Astrocyte (in vitro differentiated cells and primary cell): ENCODE measurements at places on chromosomes 11 and 22.

DNA sequence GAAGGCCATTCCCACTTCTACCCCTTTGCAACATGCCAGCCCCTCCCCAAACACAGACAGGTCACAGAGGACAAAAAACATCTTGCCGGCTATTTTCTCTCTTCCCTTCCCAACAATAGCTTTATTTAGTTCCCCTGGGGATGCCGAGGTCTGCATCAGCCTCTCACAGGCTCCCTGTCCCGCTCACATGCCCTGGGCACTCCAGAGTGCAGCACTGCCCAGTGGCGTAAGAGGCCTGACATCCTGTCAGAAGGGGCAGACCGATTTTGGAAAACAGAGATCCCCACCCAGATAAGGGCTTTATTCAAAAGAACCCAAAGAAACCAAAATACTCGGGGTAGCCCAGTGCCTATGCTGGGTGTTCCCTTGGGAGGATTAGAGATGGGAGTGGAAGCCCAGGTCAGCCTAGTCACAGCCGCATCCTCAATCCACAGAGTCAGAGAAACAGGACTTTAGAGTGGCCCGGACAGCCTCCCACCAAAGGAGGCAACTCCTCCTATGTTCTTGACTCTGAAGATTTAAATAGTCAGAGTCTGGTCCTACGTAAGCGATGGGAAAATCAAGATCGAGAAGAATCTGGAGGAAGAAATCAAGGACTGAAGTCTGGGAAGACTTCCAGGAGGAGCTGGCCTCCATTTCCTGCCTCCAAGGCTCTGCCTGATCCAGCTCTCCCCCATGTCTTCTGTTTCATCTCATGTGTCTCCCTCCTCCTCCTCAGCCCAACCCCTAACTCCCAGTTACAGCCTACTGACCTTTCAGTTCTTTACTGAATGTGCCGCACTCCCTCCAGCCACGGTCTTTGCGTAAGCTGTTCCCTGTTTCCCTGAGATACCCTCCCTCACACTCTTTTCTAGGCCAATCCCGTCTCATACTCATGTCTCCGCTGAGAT, 129.3 kb downstream of the FBXO7 start:
- no peaks in the 10 kb centered on the region for H3K4me1 ChIP-seq
- H3K27me3 ChIP-seq: no peaks in the 10 kb centered on the region
- H3K27ac ChIP-seq: no peak overlapping the region
- no peak overlapping the region for H3K4me3 ChIP-seq
- no peaks in the 10 kb centered on the region for H3K36me3 ChIP-seq

DNA sequence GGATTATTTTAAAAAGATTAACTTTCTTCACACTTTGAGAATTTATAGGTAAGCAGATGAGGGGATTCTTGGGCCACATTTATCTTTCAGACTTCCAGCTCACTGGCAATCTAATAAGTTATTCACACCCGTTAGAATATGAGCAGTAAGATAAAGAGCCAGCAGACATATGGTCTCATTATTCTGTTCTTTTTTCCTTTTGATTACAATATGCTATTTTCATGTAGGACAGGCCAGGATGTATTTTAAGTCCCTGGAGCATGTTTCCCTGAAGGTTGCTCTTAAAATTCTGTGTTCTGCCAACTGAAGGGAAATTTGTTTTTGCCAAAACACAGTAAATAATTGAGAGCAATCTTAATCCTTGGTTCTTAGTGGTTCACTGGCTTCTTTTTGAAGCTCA, 22.2 kb downstream of the PDHX start:
- no peak for DNase-seq
- H3K36me3 ChIP-seq: no peaks in the 10 kb centered on the region
- no peaks in the 10 kb centered on the region for H3K27me3 ChIP-seq
- H3K4me1 ChIP-seq: no peaks in the 10 kb centered on the region
- H3K27ac ChIP-seq: no peak overlapping the region
- no peak overlapping the region for H3K4me3 ChIP-seq

GRCh38 chr11:134509381-134510232, 97.6 kb upstream of the B3GAT1 start:
- no peaks in the 10 kb centered on the region for H3K4me1 ChIP-seq
- no peak overlapping the region for H3K27ac ChIP-seq
- no peak for DNase-seq
- H3K4me3 ChIP-seq: no peak overlapping the region
- H3K27me3 ChIP-seq: no peaks in the 10 kb centered on the region

- H3K4me1 ChIP-seq: peaks cover 14% of the 10 kb centered on the region
- H3K4me3 ChIP-seq: no peak overlapping the region
- H3K27me3 ChIP-seq: no peaks in the 10 kb centered on the region
- no peaks in the 10 kb centered on the region for H3K36me3 ChIP-seq
- no peak overlapping the region for H3K27ac ChIP-seq
Measured at GRCh38 chr11:75334402-75334891, 17.0 kb downstream of the ARRB1 start.

GRCh38 chr11:83312430-83312829, 26.3 kb upstream of the CCDC90B start:
- H3K36me3 ChIP-seq: no peaks in the 10 kb centered on the region
- no peaks in the 10 kb centered on the region for H3K27me3 ChIP-seq
- H3K4me1 ChIP-seq: no peaks in the 10 kb centered on the region

DNA sequence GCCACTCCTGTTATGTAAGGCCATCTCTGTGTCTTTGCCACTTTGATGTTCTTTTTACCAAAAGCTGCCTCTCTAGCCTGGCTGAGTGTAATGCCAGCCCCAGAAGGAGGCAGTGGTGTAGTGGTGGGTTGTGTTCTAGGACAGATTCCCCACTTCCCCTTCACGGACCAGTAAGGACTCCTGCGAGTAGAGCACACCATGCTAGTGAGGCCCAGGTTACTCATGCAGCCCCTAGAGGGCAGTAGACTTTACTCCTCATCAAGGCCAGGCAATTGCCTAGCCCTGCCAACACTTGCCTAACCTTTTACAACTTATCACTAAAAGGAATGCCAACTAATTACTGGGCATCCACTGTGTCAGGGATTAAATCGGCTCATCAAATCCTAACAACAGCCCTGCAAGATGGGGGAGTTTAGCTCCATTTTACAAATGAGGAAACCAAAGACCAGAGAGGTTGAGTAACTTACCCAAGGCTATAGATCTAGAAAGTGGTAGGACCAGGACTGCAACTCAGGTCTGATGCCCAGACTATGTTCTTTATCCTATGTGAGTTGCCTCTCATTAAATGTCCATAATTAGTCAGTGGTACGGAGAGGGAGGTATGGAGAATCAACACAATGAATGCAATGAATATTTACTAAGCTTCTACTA, 75.3 kb downstream of the APIP start:
- no peaks in the 10 kb centered on the region for H3K4me1 ChIP-seq
- H3K36me3 ChIP-seq: no peaks in the 10 kb centered on the region
- H3K4me3 ChIP-seq: no peak overlapping the region
- DNase-seq: no peak
- no peaks in the 10 kb centered on the region for H3K27me3 ChIP-seq
- H3K27ac ChIP-seq: no peak overlapping the region

DNA sequence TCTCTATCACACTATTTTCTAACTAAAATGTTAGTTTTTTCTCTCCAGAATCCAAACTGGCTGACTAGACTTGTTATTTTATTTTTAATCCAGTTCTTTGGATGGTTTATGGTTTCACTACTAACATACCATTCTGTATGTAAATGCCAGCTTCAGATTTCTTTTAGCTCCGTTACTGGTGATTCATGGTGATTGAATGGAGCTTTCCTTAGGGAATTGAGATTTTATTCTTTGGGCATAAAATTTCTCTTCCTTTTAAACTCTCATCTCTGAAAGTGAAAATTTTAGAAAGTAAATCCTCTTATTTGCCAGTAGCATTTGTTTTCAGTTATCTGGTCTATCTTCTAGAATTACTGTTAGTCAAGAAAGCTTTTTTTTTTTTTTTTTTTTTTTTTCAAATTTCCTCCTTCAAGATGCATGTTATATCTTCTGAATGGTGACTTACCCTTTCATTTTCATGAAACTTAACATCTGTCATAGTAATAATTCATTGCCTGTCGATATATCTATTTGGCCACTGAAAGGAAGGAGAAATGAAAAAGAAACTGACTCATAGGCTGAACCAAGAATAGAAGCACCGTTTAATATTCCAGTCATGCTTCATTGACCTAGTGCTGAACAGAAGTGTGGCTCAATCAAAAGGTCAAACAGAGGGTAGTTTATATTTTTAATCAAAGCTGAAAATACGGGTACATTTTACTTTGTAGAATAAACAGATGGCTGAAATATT, 6.4 kb downstream of the ENDOD1 start:
- peak overlapping the region; percentile 32 for H3K4me3 ChIP-seq
- H3K4me1 ChIP-seq: peaks cover 30% of the 10 kb centered on the region
- H3K36me3 ChIP-seq: no peaks in the 10 kb centered on the region
- H3K27ac ChIP-seq: peak overlapping the region; percentile 68
- DNase-seq: peak; percentile 65
- H3K27me3 ChIP-seq: no peaks in the 10 kb centered on the region

DNA sequence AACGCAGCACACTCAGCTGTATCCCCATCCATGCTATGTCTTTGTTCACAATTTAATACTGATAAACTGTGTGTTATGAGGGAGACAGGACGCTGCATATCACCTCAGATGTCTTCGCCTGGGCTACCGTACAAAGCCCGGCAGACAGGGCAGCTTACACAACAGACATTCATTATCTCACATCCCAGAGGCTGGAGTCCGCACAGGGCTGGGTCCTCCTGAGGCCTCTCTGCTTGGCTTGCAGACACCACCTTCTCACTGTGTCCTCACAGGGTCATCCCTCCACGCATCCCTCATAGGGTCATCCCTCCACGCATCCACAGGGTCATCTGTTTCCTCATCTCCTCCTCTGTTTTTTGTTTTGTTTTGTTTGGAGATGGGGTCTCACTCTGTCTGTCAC, 61.2 kb downstream of the SHANK2 start:
- no peak overlapping the region for H3K4me3 ChIP-seq
- H3K36me3 ChIP-seq: no peaks in the 10 kb centered on the region
- H3K4me1 ChIP-seq: no peaks in the 10 kb centered on the region
- no peak overlapping the region for H3K27ac ChIP-seq
- no peak for DNase-seq

DNA sequence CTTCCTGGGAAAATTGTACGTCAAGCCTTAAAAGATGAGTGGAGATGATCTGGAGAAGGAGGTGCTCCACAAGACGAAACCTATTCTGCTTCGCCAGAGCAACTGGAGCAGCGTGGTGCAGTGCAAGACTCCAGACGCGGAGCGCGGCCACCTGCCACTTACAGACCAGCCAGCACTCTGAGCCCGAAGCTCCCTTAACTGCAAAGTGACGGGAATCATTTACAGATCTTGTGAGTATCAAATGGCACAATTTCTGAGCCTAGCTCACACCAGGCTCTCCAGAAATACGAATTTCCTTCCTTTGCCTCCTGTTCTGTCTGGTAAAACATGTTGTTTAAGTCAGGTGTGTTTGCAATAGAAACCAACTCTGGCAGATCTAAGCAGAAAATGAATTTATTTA, 369.3 kb downstream of the CADM1 start:
- H3K27me3 ChIP-seq: no peaks in the 10 kb centered on the region
- H3K4me3 ChIP-seq: no peak overlapping the region
- H3K36me3 ChIP-seq: no peaks in the 10 kb centered on the region
- DNase-seq: no peak

GRCh38 chr22:45166932-45167331, 3.2 kb downstream of the NUP50 start:
- no peak overlapping the region for H3K4me3 ChIP-seq
- H3K36me3 ChIP-seq: peaks cover 31% of the 10 kb centered on the region
- H3K4me1 ChIP-seq: peaks cover 21% of the 10 kb centered on the region
- H3K27ac ChIP-seq: no peak overlapping the region
- DNase-seq: no peak

GRCh38 chr11:841981-842369, 354 bp downstream of the POLR2L start:
- H3K4me1 ChIP-seq: peaks cover 55% of the 10 kb centered on the region
- H3K27ac ChIP-seq: peak overlapping the region; percentile 93
- H3K27me3 ChIP-seq: no peaks in the 10 kb centered on the region

DNA sequence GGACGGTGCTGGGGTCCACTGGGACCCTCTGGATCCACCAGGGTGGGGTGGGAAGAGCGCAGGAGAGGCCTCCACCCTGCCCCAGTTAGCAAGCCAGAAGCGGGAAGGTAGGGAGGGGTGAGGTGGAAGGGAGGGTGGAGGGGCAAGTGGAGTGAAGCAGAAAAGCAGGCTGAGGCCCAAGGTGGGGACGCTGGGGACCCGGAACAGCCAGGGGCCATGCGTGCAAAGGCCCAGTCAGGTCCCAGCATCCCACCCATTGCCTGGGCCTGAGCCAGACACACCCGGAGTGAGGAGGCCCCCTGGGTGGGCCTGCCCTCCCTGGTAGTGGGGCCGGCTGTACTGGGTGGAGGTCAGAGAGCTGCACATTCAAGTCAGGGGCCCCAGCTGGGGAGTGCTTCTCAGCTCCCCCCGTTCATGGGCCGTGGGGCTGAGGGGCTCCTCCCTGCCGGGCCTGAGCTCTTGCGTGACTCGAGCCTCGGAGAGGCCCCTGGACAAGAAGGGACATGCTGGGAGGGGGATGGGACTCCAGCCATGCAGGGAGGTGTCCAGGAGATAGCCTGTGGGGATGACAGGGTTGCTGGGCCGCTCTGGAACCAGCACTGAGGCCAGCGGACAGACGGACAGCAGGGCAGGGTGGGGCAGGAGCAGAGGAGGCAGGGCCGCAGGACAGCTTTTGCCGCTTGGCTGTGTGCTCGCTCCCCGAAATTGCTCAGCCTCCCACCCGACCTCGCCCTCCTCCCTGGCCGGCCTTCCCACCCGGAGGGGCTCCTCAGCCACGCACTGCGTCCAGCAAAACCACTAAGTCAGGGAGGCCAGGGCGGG, 7.7 kb downstream of the TNNT3 start:
- no peaks in the 10 kb centered on the region for H3K27me3 ChIP-seq
- no peaks in the 10 kb centered on the region for H3K4me1 ChIP-seq
- H3K4me3 ChIP-seq: no peak overlapping the region
- H3K36me3 ChIP-seq: no peaks in the 10 kb centered on the region
- no peak for DNase-seq

- DNase-seq: no peak
- no peaks in the 10 kb centered on the region for H3K36me3 ChIP-seq
- H3K4me3 ChIP-seq: no peak overlapping the region
- H3K27me3 ChIP-seq: no peaks in the 10 kb centered on the region
Measured at GRCh38 chr11:35337914-35338305, 81.4 kb downstream of the SLC1A2 start.

DNA sequence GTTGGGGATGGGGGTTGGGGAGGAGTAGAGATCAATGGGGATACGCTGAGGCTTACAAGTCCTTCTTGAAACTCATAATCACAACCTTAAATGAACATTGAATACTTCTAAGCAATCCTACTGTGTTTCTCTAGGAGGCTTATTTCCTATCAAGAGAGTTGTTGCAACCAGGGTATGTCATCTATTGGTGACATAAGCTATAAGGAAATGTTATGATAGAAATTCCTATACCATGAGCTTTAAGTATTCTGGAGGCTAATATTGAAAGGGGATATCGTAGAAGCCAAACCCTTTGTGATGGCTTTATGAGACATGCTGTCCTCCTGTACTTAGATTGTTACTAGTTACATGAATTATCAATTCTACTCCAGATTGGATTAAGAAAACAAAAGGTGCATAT, 72.9 kb downstream of the DKK3 start:
- no peak overlapping the region for H3K4me3 ChIP-seq
- DNase-seq: no peak
- no peaks in the 10 kb centered on the region for H3K27me3 ChIP-seq
- H3K4me1 ChIP-seq: peaks cover 4% of the 10 kb centered on the region
- peaks cover 43% of the 10 kb centered on the region for H3K36me3 ChIP-seq
